Muscle of leg (tissue), 16 donors: ENCODE measurements at places on chromosomes 1 and 21.

GRCh38 chr21:35748678-35749314 lies 311.5 kb downstream of the SETD4 start:
- peak; percentile 23 for DNase-seq

DNA sequence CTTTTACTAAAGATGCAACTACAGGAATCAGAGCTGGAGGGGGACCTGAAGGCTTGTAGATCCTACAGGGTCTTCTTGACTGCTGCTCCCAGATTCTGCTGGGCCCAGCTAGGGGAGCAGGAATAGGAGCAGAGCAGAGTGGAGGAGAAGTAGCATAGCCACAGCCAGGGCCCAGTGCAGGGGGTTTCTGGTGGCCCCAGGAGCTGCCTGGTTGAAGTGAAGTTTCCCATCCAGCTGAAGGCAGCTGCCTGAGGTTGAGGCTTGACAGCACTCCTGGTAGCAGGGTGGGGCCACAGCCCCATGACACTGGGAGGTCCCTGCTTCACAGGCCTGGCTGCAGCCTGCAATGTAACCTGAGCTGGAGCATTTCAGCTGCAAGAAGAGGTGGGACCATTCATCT lies 2.0 kb upstream of the INPP5B start:
- DNase-seq = no peak

GRCh38 chr1:53644909-53645689 lies 93.9 kb downstream of the GLIS1 start:
- no peak for DNase-seq

DNA sequence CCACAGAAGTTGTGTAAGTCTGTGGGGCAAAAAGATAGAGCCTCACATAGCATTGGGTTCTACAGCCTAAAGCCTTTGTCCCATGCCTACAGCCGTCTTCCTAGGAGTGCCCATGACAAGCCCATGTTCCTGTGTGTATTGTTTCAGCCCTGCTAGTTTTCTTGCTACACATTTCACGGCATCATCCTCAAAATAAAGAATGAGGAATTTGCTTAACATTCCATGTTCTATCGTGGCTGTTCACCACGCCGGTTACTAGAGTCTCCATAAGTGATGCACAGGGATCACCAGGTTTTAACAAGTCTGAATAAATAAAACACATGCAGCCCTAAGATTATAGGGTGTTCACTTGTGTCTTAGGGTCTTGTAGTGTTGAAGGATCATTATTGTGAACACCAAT lies 87.4 kb upstream of the NGF start:
- DNase-seq = no peak

DNA sequence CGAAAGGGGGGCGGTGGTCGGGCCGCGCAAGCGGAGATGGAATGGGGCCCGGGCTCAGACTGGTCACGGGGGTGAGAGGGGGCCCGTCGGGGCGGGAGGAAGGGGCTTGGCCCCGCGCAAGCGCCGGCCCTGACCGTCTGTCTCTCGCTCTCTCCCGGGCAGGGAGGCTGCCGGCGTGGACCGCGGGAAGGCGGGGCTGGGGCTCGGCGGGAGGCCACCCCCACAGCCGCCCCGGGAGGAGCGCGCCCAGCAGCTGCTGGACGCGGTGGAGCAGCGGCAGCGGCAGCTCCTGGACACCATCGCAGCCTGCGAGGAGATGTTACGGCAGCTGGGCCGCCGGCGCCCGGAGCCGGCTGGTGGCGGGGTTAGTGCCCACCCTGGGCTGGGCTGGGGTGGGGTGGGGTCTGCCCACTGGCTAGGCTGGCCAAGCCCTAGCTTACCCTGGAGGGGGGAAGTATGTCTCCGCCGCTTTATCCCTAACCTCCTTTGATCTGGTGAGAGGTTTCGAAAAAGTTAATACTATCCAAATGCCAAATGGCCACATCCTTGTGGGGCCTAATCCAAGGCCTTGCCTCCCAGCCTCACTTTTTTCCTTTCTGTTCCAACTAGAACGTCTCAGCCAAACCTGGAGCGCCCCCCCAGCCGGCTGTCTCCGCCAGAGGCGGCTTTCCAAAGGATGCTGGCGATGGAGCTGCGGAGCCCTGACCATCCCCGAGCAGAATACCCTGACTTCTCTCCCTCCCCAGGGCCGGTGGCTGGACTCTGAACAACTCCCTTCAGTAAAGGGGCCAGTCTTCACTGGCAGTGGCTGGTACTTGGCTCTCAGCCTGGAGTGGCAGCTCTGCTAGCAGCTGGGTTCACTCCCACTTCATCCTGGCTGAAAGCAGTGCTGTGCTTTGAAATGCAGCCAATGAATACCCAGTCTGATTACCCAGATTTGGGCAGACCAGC lies 636 bp upstream of the YRDC start:
- DNase-seq = peak; percentile 88

GRCh38 chr1:223748405-223748772 lies 36.0 kb downstream of the CAPN2 start:
- no peak for DNase-seq

DNA sequence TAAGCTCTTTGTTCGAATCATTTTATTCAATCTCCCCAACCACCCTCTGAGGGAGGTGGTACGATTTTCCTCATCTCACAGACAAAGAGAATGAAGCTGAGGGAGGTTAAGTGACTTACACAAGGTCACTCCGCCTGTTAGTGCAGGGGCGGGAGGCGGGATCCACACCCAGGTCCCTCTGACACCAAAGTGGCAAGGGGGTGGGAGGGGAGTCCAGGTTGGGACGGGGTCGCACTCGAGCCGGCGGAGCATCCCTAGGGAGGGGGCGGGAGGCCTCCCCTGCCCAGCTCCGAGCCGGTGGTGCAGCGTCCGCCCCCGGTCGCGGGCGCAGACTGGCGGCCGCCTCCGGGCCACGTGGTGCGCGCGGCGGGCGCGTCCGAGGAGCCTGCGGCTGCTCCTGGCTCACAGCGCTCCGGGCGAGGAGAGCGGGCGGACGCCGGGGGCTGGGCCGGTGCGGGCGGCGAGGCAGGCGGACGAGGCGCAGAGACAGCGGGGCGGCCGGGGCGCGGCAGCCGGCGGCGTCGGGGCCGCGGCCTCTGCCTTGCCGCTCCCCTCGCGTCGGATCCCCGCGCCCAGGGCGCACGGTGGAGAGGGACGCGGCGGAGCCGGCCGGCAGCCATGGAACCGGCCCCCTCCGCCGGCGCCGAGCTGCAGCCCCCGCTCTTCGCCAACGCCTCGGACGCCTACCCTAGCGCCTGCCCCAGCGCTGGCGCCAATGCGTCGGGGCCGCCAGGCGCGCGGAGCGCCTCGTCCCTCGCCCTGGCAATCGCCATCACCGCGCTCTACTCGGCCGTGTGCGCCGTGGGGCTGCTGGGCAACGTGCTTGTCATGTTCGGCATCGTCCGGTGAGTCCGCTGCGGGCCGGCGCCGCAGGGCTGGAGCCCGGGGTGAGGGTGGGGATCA lies at the start of gene OPRD1:
Gene OPRD1 (plus strand): TSS at position 405 of the 903 bp plus-strand sequence. CDS start 214 bp downstream, at position 619.
- DNase-seq = no peak

DNA sequence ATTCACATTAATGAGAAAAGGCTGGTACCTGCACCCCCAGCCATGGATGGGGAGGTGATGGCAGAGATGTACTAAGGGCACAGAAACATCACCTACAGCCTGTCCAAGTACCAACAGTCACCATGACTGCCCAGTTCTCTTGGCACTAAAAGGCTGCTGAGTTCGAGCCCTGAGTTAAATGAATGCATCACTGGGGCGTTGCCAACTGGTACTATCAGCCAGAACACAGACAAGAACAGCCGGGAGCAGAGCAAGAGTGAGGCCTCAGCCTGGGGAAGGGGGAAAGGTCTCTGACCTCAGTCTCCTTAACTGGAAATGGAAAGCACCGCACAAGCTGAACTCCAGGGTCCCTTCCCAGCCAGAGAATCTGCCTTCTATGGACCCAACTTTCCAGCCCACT lies 60.5 kb downstream of the GLIS1 start:
- DNase-seq = no peak

- DNase-seq = peak; percentile 58
Observed at GRCh38 chr1:22710701-22711049, at the start of gene EPHB2. EPHB2 (plus strand) TSS chr1:22710839; CDS start chr1:22710983, 144 bp downstream.

- DNase-seq = no peak
Observed at GRCh38 chr1:163191301-163191700, 11.4 kb downstream of the RGS5 start.

DNA sequence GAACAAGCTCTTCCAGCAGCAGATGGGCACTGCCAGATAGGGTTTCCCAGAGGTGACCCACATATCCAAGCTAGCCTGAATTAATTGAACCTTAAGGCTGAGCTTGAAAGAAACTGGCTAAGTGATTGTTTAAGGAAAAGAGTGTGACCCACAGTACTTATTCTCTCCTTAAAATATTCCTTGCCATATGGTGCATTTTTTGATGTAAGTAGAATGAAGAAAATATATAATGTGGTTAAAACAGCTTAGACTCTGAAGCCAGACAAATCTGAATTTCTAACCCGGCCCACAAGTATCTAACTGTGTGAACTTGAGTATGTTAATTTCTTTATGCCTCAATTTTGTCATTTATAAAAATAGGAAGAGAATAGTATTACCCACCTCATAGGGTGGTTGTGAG lies 4.9 kb downstream of the PPP1R8 start:
- DNase-seq = no peak

GRCh38 chr1:182720463-182720862 lies 36.1 kb upstream of the RGS8 start:
- DNase-seq = no peak

DNA sequence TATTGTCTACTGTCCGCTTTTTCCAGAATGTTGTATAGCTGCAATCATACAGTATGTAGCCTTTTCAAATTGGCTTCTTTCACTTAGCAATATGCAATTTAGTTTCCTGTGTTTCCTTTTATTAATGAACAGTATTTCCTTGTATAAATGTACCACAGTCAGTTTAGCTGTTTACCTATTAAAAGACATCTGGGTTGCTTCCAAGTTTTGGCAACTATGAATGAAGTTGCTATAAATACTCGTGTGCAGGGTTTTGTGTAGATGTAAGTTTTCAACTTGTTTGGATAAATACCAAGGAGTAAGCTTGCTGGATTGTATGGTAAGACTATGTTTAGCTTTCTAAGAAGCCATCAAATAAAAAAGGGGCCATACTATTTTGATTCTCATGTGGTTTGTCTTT lies 24.4 kb upstream of the KCNJ6 start:
- DNase-seq = peak; percentile 16

DNA sequence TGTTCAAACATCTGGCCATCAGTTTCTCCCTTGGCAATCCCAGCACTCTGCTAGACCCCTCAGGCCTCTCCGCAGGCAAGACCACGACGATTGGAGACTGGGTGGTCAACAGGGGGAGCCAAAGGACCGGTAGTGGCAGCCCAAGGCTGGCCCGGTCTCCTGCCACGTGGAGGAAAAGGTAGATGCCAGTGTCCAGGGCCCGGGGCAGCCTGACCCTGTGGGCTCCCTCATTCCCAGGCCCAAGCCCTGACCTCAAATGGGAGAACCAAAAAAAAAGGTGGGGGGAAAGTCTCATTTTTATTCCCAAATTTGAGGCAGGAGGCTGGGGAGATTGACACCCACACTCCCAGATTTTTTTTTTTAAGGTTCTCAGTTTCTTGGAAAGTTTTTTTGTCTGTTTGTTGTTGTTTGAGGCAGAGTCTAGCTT lies 24.8 kb downstream of the S100A6 start:
- peak; percentile 84 for DNase-seq

DNA sequence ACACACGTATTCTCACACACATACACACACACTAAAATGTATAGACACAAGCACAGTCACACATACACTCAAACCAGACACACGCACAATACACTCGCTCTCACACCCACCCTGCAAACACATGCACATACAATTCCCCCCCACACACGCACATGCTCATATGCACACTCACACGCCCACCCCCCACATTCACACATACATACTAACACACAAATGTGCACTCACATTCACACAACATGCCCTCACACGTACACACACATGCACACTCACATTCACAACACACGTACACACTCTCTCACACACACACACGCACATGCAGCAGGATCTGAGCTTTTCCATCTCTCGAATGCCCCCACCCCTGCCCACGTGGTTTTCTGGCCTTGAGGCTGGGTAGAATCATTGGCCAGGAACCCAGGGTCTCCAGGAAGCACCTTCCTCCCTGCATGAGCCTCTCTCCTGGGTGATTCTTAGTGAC lies 589.7 kb downstream of the PTPRU start:
- no peak for DNase-seq

GRCh38 chr1:148318904-148319242 lies 164.2 kb downstream of the PPIAL4G start:
- DNase-seq = no peak

- DNase-seq = no peak
Observed at GRCh38 chr21:46661642-46662366, 26.3 kb downstream of the PRMT2 start.

- DNase-seq = peak; percentile 57
Observed at GRCh38 chr1:196148367-196148970, 459.8 kb downstream of the KCNT2 start.

DNA sequence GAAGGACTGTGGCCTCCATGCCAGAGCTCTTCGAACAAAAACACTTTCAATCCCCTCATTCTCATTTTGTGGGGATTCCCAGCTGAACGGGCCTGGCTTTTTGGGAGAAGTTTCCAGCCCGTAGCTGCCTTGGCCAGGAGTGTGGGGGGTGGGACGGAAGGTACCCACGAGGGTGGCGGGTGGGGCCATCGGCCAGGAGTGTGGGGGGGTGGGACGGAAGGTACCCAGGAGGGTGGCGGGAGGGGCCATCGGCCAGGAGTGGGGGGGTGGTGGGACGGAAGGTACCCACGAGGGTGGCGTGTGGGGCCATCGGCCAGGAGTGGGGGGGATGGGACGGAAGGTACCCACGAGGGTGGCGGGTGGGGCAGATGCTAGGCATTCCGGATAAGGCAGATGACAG lies 71.7 kb upstream of the ZBTB18 start:
- DNase-seq = peak; percentile 3

- DNase-seq = no peak
Observed at GRCh38 chr1:179012038-179012437, 13.7 kb upstream of the FAM20B start.

- peak; percentile 25 for DNase-seq
Observed at GRCh38 chr21:36422279-36423098, 37.3 kb downstream of the CHAF1B start.

DNA sequence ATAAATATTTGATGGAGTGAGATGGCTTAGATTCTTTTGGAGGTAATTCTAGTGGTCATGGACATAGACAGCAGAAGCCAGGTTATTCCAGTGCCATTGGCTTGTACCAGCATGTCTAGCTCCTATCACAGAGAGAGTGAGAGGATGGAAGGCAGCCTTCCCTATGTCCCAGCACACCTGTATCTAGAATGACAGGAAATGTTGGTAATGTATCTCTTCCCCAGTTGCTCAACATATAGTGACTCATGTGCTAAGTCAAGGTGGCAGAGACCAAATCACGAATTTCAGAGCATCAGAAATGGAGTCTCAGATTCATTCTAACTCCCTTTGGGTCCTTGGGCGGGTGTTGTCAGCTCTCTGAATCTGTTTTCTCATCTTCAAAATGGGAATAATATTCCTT lies 28.4 kb downstream of the METTL13 start:
- DNase-seq = no peak

GRCh38 chr21:45363921-45364467 lies 41.0 kb upstream of the COL18A1 start:
- DNase-seq = peak; percentile 99

GRCh38 chr1:3811595-3811911 lies 15.3 kb upstream of the LRRC47 start:
- DNase-seq = no peak

GRCh38 chr1:156114919-156115513 lies 505 bp downstream of the LMNA start:
- DNase-seq = no peak

GRCh38 chr1:70874063-70874462 lies 173.6 kb downstream of the PTGER3 start:
- peak; percentile 12 for DNase-seq

- peak; percentile 70 for DNase-seq
Observed at GRCh38 chr1:69738458-69739250, 170.9 kb downstream of the LRRC7 start.

GRCh38 chr1:33429332-33429731 lies 1.6 kb downstream of the PHC2 start:
- no peak for DNase-seq

GRCh38 chr1:99218999-99219398 lies 45.3 kb upstream of the PLPPR4 start:
- no peak for DNase-seq
